ENCODE measurements at places on chromosomes 3 and 15.

DNA sequence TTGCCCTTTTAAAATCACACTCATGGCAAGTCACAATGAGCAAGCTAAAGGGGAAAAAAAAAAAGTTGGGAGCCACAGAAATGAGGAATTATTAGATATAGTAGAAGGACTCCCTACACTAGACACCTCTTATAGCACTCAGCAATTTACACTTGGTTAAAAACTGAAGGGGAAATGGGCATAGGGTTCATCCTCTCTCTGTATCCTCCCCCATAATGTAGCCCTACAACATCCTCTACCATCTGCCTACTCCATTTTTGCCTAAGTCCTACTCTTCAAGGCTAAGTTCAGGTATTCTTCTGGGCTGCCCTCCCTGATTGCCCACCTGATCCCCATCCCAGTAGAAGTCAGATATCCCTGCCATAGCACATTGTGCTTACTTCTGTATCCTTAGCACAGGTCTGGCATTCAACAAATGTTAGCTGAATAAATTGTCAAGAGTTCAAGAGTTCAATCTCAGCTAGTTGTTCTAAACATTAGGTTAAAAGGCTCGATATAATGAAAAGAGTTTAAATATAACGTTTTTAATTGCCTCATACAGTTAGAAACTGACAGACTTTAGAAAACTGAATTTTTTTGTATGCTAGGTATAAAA is 14.5 kb downstream of the SETD2 start:
- DNase-seq, result no peak

- no peak for DNase-seq
These were observed 343.9 kb downstream of the GRM7 start for GRCh38 chr3:7204848-7205156.

- DNase-seq, result no peak
These were observed 14.2 kb upstream of the SUCNR1 start for GRCh38 chr3:151859233-151859673.

DNA sequence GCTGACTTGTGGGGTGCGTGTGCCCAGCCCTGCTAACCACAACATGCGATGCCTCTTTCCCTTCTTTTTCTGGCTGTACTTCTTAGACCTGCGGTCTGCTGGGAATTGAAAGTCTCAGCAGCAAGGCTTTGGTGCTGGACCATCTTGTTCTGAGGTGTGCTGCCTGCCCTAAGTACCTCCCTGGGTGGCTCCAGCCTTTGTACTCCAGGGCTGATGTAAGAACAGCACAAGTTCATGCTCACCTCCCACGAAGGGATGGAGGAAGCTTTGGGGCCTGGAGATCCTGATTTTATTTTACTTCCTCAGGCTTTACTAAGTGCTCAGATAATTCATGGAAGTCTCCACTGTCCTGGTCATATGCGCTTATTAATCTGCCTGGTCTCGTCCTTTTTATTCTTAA is 28.9 kb downstream of the FAM43A start:
- no peak for DNase-seq

DNA sequence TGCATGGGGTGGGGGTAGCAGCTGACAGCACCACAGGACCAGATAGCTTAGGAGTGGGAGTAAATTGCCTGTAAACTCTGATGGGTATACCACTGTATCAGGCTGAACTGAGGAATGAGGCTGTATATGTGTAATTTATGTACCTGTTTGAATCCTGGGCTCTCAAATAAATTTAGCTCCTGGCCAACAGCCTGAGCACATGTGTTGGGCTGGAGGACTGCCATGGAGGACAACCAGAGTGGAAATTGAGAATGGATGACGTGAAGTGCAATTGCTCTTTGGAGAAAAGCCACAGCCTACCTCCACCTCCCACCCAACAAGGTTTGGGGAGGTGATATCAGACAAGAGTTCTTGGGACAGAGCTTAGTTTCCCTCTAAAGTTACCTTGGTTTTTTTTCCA is 328.6 kb upstream of the PROK2 start:
- DNase-seq, result no peak

- DNase-seq, result no peak
These were observed 289.1 kb downstream of the GAP43 start for GRCh38 chr3:115912372-115912771.

DNA sequence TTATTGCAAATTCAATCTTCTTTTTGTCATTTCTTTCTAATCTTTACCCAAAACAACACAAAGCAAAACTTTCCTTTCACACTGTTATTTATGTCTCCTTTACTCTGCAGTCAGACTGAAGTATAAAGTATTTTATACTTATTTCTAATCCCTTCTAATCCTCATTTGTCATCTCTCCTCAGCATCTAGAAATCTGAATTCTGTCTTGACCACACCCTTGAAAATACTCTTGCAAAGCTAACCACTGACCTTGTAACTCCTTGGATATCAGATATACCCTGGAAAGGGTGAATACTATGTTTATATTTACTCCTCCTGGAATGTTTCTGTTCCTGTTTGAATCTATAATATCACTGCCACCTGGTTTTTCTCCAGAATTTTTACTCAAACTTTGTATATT is 481.1 kb downstream of the ZNF385D start:
- no peak for DNase-seq

- no peak for DNase-seq
These were observed 14.9 kb downstream of the KBTBD12 start for GRCh38 chr3:127929818-127930413.

DNA sequence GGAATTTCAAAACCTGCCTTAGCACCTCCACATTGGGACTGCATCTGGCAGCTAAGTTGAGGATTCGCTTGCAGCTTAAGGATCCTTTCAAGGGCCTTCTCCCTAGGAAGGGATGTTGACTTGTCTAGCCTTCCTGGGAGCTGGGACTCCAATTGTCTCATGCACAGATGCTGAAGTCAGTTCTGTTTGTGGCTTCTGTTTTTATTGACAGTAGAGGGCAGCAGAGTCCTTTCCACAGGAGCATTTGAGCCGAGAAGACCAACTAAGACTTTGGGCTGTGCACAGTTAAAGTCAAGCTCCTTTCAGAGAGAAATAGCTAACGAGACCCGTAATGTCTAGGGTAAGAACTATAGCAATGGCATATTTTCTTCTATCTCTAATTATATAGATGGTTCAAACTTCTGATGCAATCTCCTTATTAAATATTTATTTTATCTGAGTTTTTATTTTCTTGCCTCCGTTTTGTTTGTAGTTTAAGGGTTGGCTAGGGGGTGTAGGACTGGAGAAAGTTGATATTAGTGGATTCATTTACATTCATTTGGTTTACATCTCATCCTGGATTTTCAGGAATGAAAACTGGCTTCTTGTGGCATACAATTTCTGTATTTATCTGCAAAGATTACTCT is 59.7 kb upstream of the KBTBD8 start:
- no peak for DNase-seq

GRCh38 chr3:45841420-45841756 is 531 bp downstream of the LZTFL1 start:
- no peak for DNase-seq

GRCh38 chr3:15553749-15554148 is 32.2 kb upstream of the COLQ start:
- no peak for DNase-seq

GRCh38 chr15:69648212-69648611 is 195.6 kb downstream of the RPLP1 start:
- no peak for DNase-seq

DNA sequence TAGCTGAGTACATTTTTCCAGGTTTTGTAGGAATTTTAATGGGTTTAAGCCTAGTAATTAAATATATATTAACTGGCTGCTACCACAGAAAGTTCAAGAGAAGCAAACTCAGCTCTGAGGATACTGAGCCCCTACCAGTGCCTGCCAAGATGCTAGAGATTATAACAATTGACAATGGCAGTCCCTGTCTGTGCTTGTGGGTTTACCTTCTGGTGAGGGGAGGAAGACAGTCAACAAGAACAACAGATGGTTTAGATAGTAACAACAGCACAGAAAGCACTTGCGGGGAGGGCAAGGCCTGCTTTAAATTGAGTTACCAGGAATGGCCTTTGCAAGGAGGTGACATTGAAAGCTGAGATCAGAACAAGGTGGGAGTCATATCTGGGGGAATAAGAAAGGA is 56.6 kb upstream of the ARHGEF3 start:
- DNase-seq, result no peak

- no peak for DNase-seq
These were observed 1.9 kb upstream of the MEX3B start for GRCh38 chr15:82047453-82048400.

GRCh38 chr3:18648159-18648558 is 223.0 kb upstream of the SATB1 start:
- no peak for DNase-seq

GRCh38 chr15:69629631-69630161 is 177.1 kb downstream of the RPLP1 start:
- DNase-seq, result no peak

GRCh38 chr15:78205856-78206255 is 28.5 kb downstream of the ACSBG1 start:
- no peak for DNase-seq

DNA sequence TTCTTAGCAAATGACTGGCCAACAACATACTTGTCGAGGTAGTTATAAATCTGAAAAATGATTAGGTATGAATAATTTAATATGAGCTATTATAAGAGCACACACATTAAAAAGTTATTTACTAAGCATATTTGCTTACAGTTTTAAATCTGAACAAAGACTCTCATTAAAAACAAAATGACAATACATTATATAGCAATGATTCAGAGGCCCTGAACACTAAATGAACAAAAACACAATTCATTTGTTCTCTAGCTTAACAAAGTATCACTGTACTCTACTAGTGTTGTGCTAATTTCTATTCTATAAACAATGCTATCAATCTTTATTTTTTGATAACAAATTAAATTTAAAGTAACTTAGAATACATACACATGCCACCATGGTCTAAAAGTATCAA is 21.0 kb downstream of the CLPX start:
- no peak for DNase-seq

- no peak for DNase-seq
These were observed 137.6 kb upstream of the TRIM42 start for GRCh38 chr3:140540262-140540661.

DNA sequence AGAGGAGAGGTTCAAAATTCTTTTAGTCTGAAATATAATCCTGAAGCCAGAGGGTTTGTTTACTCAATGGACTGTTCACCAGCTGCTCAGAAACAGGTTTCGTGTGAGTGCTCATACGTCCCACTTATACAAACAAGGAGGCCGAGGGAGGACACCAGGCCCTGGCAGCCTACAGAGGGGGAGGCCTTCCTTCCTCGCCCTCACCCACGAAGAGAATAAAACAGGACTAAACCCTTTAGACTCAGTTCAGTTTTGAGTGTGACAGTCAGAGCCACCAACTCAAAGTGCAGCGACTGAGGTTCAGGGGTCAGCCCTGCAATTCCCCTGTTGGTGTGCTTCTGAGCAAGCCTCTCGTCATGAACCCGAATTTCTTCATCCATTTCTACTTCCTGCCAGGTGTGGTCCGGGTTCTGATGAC is 17.3 kb downstream of the FAM174B start:
- no peak for DNase-seq

DNA sequence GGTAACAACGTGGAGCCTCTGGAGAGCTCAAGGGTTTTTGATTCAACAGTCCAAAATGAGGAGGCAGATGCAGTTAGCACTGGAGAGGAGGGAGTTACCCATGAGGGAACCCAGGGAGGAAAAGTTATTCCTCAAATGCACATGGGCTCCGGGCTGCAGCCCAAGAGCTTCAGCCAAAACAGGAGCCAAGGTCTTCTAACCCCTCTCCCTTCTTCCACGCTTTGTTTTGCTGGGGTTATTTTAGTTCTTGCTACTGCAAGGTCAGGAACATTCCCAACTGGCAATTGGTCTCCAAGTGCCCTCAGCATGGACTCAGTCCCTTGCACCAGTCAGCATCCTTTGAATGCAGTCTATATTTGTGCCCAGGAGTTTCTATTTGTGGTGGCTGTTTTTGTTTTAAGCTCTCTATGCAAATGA is 90.0 kb downstream of the TGFBR2 start:
- DNase-seq, result no peak

DNA sequence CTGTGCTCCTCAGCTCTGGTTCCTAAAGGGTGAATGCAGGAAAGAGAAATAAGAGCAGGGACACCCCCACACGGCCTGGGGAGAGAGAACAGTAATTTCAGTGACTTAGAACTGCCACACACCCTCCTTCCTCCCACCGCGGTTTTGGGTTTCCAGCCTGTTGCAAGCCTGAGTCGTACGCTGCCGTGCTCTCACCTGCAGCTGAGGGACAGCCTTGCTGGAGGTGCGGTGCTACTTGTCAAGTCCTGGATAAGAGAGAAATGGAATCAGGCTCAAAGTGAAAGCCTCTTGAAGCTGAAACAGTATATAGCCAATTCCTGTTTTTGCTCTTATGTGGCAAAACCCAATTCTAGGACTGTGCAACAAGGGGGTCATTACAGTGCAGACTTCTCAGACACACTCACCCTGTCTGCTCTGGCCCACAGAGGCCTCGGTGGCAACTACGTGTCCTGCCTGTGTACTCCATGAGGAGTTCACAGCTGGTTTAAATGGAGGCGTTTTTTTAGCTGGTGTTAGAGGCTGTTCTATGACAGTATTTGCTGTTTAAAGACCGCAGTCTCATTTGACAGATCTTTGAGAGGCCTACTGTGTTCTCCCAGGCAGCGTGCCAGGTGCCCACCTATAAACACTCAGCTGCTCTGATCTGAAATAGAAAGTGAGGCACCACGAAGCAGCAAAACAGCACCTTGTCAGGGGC is 42.9 kb downstream of the TBC1D2B start:
- DNase-seq, result peak; percentile 67

- no peak for DNase-seq
These were observed 6.0 kb downstream of the USF3 start for GRCh38 chr3:113690482-113690881.

- no peak for DNase-seq
These were observed 58.6 kb downstream of the AGTR1 start for GRCh38 chr3:148756311-148756710.

DNA sequence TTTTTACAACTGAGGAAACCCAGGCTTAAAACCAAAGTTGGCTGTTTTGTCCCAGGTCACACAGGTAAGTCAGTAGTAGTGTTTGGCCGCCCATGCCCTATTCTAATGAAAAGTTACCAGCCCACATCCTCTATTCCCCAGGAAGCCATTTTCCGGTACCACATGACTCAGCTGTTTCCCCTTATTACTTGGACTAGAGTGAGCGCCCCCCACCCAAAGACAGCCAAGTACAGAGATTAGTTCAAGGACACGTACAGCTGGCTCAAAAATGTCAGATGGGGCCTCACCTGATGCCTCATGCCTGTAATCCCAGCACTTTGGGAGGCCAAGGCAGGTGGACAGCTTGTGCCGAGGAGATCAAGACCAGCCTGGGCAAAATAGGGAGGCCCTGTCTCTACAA is 8.5 kb upstream of the KLHL6 start:
- DNase-seq, result no peak

Measured in CD4-positive, alpha-beta T cell (primary cell).